ENCODE measurements at places on chromosomes 6 and 20. TPM values are rescaled to one million over a fixed set of nuclear protein-coding genes. Genes with fewer than 3 reads are reported as not detected.
A peak's percentile ranks its signal among the peaks of the same experiment; 100 is the strongest.

DNA sequence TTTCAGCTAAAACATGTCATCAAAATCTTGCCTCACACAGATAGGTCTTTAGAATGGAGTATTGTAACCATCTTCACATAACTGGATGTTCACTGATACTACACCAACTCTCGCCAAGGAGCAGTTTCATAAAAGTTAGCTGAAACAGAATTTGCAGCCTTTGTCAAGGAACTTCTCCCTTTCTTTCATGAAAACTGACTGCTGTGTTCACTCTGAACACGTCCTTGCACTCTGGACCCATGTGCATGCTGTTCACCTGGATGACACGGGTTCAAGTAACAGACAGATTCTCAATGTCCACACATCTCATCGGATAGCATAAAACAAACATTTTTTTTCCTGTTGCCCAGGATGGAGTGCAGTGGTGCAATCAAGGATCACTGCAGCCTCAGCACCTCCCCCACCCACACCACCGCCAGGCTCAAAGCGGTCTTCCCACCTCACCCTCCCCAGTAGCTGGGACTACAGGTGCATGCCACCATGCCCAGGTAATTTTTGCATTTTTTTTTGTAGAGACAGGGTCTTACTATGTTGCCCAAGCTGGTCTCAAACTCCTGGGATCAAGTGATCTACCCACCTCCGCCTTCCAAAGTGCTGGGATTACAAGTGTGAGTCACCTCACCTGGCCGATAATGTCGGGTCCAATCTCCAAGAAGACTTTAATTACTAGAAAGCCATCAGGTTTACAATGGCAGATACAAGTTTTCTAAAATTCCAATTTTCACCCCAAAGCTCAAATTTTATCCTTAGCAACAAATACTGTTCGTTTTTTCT is 9.4 kb downstream of the DIDO1 start:
- DNase-seq, result no peak

DNA sequence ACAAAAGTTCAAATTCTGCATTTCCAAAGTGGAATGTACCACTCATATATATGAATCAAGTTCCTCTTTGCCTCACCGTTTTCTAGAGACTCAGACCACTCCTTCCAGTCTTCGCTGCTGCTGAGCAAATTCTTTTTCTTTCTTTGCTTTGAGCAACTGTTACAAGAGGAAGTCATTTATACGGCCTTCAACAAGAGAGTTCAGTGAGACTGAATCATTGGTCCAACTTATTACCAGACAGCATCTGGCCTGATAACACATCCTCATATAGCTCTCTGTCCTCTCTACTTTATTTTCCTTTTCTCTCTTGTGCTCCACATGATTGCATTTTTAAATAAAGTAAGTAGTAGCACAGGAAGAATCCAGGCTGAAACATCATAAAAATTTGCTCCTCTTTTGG is 652.7 kb downstream of the PHF3 start:
- no peak for DNase-seq

- DNase-seq, result no peak
Observed at GRCh38 chr6:18206591-18206990, 51.4 kb downstream of the KDM1B start.

GRCh38 chr6:37283268-37283667 is 25.3 kb upstream of the TMEM217 start:
- DNase-seq, result no peak

CST1 gene
- not detected for total RNA-seq

GRCh38 chr6:165042912-165043311 is 266.5 kb downstream of the C6orf118 start:
- DNase-seq, result no peak

DNA sequence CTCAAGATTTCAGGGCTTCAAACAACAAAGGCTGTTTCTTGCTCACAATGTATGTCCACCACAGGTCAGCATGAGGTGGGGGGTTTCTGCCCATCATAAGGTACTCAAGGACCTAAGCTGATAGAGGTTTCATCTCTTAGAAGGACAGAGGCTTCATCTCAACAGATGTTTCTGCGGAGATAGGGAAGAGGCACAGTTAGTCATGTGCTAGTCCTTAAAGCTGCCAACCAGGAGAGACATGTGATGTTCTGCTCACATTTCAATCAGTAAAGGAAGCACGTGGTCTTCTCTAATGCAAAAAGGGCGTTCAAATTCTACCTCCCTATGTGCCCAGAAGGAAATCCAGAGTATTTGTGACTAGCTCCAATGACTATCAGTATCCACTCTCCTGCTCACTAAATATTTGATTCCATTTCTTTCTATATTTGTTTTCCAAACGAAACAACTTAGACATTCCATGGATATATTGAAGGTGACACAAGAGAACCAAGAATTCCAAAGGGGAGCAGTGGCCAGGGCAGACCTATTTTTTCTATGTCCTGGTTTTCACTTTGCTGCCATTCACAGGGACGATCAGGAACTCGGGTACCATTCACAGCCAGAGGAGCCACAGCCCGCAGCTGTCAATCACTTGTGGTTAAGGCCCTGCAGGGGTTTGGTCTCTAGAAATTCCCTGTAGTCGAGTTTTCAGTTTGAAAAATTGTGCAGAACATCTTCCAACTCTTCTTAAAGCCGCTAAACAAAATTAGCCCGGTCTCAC is 173.2 kb upstream of the FOXA2 start:
- DNase-seq, result no peak

- DNase-seq, result no peak
Observed at GRCh38 chr20:23417861-23418260, 3.4 kb downstream of the NAPB start.

GRCh38 chr6:143901885-143902750 is 37.8 kb downstream of the ZC2HC1B start:
- DNase-seq, result no peak

PAX1 gene
- total RNA-seq, result not detected

LGSN gene
- total RNA-seq, result under 0.01 TPM

GRCh38 chr6:87151781-87152525 is 3.4 kb upstream of the ZNF292 start:
- no peak for DNase-seq

GRCh38 chr6:157226761-157227160 is 96.6 kb downstream of the TMEM242 start:
- no peak for DNase-seq

IYD gene
- total RNA-seq, result not detected

DNA sequence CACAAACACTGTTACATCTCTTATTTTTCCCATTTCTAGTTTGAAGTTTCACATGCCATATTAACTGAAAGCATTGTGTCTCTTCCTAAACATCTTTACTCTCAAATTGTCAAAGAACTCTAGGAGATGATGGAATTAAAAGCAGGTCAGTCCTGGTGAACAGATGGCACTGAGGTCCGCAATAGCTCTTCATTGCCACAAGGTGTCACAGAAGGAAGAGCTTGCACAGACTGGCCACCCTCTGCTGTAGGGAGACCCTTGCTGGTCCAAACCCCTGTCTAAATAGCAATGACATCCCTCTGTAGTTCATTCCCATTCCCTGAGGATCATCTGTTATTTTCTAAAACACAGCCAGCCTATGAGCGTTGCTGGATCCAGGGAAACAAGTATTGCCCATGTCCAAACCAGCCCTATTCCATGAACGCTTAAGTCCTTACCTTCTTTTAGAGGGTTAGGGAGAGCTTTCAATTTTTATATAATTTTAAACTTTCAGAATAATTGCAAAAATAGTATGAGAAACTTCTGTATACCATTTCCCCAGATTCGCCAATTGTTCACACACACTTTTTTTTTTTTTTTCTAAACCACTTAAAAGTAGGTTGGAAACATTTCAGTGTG is 10.1 kb upstream of the HDAC2 start:
- DNase-seq, result no peak

NMBR gene
- total RNA-seq, result not detected

CDC40 gene
- total RNA-seq, result 11.1 TPM

DNA sequence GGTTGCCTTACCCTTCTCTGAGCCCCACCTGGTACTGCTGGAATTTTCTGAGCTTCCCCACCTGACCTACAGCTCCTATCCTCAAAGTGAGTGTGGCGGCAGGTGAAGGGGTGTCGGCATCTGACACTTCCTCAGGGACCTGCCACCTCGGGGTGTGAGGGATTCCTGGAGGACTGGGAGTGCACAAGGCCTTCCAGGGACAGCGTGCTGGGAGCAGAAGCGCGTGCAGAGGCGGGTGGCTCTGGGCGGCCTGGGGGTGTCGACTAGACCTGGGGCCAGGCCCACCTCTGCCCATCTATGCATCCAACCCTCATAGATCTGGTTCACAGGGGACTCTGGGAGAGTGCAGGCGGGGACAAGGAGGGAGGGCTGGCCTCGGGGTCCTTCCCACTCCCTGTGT is 7.8 kb downstream of the DLGAP4 start:
- DNase-seq, result no peak

- DNase-seq, result no peak
Observed at GRCh38 chr6:144161975-144162374, 11.7 kb downstream of the STX11 start.

GRCh38 chr6:140269591-140270165 is 895.2 kb upstream of the CITED2 start:
- peak; percentile 85 for DNase-seq

- DNase-seq, result no peak
Observed at GRCh38 chr6:108576709-108577108, 16.0 kb downstream of the FOXO3 start.

STK4 gene
- 34.8 TPM for total RNA-seq

- no peak for DNase-seq
Observed at GRCh38 chr6:148343047-148343782, 577 bp downstream of the SASH1 start.

DNA sequence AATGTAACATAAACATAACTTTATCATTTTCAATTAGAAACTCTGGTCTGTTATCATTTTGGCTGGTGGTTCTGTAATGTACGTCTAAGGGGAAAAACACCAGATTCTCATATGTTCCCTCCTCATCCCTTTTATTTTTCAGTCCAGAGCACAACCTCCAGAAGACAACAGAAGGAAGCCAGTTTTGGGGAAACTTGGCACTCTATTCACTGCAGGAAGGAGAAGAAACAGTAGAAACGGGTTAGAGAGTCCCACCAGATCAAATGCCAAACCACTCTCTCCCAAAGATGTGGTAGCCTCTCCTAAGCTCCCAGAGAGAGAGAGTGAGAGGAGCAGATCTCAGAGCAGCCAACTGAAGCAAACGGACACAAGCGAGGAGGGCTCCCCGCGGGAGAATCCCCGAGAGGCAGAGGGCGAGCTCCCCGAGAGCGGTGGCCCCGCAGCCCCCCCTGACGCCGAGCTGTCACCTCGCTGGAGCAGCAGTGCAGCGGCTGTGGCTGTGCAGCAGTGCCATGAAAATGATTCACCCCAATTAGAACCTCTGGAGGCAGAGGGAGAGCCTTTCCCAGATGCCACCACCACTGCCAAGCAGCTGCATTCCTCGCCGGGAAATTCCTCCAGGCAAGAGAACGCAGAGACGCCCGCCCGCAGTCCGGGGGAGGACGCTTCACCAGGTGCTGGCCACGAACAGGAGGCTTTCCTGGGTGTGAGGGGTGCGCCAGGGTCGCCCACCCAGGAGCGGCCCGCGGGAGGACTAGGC is 117.8 kb downstream of the RTN4IP1 start:
- peak; percentile 59 for DNase-seq

DNA sequence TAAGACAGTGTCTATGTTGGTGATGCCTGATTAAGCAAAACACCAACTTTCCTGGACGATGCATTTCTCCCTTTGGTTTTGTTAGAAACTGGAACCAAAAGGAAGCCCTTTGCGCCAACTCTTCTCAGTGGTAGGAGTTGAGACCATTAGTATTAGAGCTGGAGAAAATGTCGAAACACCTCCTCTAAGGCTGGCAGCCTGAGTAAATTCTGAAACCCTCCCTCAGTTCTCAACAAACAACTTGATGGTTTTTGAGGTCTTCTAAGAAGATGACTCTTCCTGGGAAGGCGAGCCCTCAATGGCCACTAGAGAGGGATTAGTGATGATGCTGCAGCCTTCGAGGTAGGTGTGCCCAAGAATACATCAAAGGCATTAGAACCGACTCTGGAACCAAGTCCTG is 78.4 kb upstream of the CCN6 start:
- no peak for DNase-seq

DNA sequence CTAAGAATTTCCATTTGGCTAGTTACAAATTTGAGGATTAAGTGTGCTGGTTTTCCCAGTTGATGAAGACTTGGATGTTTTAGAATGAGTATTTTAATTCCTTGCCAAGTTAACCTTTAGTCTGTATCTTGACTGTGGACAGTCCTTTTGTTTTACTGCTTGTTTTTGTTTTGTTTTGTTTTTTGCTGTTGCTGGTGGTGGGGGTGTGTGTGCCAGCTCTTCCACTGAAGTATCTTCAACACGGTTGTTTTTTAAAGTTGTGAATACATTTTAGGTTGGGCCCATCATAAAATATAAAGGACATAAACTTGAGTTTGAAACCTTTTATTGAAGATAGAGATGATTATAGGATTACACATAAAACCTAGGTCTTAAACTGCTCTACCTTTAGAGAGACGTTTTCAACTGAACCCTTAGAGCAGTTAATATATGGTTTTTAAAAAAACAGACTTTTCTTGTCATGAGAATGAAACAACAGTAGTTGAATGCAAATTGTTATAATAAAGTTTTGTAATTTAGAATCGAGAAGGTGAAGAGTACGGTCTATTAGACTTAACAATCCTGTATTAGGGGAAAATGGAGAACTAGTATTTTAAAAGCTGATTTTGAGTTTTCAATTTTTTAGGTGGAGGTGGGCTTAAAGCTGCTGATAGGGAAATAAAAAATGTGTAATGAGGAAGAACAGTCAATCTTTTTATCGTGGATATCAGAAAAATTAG is 4.0 kb downstream of the QKI start:
- DNase-seq, result no peak

DNA sequence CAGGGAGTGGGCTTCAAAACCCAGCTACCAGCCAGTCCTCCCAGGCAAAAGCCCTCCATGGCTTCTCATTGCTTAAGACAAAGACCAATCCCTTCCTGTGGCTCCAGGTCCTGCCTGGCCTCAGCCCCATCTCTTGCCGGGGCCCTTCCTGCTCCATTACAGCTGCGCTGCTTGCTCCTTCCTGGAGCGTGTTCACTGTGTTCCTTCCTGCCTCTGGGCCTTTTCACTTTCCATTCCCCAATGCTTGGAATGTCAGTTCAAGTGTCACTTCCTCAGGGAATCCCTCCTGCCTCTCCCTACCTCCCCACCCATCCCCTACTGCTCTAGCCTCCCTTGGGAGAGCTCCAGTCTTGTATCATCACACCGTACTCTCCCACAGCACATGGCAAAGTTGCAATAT is 11.1 kb upstream of the ITPR3 start:
- DNase-seq, result no peak

GRCh38 chr20:48154040-48154765 is 368.9 kb upstream of the SULF2 start:
- no peak for DNase-seq

- no peak for DNase-seq
Observed at GRCh38 chr6:157660414-157660813, 162.6 kb upstream of the SNX9 start.
